ENCODE measurements at places on chromosomes 6 and 20.
A peak's percentile ranks its signal among the peaks of the same experiment; 100 is the strongest.

DNA sequence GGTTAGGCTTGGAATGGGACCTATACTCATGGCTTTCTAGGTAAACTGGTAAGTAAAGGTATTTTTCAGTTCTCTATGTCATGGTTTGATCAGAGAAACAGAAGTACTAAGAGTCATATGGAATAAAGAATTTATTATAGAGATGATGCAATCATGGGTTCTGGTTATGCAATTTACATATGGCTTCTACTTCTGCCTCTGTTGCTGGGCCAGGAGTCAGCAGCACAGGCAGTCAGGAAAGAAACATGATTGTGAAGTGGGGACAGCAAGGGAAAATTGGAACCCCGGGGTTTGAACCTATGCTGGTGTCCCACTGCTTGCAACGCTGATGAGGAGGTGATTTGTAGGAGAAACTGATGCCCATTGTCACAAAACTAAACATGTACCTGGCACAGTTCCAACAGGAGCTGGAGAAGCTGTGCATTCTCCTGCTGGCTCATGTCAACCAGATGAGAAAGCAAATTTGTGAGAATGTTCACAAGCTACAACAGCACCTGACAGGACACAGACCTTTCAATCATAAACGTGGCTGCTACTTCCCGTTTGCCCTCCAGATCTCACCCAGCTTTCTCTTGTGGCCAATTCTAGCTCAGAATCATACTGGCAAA lies 887.1 kb downstream of the TFAP2A start:
- ATAC-seq = no peak

- ATAC-seq = peak; percentile 37
Measured at GRCh38 chr6:11309947-11310665, 77.6 kb upstream of the NEDD9 start.

DNA sequence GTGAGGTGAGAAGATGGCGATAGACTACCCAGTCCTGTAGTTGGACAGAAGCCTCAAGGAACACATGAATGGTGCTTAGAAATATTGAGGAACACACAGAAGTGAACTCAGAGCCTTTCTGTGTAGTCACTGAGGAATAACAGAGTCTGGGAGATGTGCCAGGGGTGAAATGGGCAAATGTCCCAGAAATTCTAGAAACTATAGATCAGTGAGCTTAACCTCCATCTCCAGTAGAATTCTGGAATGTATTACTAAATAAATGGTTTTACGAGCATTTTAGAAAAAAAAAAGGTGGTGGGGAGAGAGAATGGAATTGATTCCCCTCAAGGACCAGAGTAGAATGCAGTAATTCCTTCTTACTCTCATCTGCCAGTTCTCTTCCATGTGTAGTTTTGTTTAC lies 380.0 kb downstream of the LMBRD1 start:
- no peak for ATAC-seq

DNA sequence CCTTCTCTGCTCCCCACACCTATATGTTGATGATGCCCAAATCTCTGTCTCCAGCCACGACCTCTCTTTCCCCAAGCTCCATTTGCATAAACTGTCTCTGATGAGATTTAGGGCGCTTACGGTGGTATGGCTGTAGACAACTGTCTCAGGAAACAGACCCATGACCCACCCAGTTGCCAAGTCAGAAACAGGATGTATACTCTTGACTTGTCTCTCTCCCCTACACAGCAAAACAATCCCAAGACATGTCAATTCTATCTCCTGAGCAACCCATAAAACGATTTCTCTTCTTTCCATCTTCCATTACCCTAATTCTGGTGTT lies 13.9 kb downstream of the GNL1 start:
- no peak for ATAC-seq

GRCh38 chr6:135938576-135939207 lies 87.2 kb downstream of the PDE7B start:
- peak; percentile 35 for ATAC-seq

DNA sequence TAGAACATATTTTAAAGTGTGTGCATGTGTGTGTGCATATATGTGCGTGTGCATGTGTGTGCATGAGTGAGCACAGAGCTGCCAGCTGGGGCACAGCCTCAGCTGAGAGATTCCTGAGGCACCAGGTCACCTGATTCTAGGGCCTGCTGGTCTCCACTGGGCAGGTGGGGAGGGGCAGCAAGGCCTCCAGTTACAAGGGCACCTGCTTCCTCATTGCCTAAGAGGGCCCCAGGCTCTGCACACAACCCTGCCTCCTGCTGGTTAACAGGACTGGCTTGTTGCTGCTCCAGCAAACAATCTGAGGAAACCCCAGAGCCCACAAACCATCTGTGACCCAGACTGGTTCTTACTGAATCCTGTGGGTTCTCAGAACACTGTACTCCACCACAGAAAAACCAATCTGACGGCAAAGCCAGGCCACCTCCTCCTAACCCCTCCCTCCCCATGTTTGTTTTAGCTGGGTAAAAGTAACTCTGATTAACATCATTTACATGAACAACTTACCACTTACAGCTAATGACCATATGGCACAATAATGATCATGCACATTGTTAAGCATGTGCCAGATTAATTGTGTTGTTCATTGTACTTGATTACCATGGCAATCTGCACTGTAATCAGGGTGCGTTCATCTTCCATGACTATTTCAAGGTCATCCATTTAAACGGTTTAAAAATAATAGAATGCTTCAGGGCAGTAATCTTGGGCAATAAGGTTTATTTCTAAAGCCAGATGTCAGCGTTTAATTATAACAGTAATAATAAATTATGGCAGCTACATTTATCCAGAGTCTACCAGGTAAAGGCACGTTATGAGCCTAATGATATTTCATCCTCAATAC lies 23.1 kb upstream of the UBE2J1 start:
- peak; percentile 34 for ATAC-seq

DNA sequence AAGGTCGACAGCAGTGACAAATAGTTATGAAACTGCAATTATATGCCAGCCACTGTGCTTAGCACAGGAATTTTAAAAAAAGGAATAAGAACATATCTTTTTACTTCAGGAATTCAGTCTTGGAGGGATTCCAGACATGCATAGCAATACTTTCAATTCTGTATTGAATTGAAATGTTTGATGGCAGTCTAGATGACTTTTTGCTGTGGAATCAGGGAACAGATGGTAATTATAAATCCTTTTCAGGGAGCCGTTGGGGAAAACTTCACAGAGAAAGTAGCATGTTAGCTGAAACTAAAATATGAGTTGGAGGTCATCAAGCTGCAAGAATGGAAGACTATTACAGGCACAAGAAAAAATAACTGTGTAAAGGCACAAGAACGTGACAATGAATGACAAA lies 74.8 kb downstream of the IMPG1 start:
- peak; percentile 20 for ATAC-seq

DNA sequence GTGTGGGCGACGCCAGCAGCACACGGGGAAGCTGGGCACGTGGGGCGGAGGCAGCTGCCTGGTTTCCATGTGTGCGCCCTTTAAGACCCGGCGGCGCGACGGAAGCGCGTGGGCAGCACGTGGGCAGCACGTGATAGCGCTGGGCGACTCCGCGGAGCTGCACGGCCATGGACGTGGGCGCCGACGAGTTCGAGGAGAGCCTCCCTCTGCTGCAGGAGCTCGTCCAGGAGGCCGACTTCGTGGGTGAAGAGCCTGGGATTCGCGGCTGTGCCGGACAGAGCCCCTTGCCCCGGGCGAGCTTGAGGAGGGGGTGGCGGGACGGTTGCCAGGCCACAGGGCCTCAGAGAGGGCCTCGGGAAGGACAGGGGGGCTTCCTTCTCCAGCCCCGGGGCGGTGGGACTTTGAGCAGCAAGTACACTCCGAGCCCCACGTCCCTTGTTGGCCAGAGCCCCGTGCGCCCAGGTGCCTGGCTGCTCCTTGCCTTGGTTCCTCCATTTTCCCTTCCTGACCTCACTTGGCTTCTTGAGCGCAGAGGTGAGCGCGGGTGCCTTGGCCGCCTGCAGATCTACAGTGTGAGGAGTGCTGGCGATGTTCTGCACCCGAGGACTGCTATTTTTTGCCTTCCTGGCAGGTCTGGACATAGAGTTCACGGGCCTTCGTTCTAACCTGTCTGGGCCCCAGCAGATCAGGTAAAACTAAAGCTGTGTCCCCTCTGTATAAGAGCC lies at the start of gene PNLDC1:
Gene PNLDC1 (plus strand): TSS at position 136 of the 725 bp plus-strand sequence. CDS start 32 bp downstream, at position 168.
- ATAC-seq = no peak

DNA sequence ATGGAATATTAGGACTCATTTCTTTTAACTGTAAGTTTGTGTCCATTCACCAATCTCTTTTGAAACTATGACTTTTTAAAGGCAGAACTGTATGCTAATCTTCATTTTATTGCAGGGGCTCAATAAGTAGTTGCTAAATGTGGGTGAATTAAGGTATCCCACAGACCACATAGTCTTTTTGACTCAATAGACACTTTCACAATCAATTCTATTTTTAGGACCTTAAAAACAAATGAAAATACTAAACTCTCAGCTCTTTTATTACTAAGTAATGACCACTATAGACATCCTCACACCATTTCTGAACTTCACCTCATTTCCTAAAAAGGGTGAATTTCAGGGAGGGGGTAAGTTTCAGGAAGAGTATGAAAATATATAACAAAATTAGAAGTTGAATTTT lies 106.8 kb upstream of the BEND6 start:
- no peak for ATAC-seq

GRCh38 chr20:41392295-41392694 lies 25.7 kb upstream of the EMILIN3 start:
- ATAC-seq = no peak

GRCh38 chr6:163965426-163966348 lies 551.2 kb downstream of the QKI start:
- ATAC-seq = no peak

DNA sequence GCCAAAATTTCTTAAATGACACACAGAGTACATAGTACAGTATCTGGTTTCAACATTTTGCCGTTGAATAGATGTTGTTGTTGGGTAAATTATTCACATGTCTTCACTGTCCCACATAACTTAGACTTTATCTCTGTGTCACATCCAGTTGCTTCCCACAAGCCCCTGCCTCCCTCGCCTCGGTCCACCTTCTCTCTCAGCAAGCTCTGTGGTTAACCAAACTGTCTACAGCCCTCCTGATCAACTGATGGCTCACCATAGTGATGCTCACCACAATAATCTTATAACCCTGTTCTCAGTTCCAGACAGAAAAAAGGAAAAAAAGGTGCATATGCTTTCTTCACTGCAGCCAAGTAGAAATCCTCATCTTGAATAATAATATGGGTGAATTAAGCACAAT lies 23.0 kb downstream of the IL17F start:
- ATAC-seq = no peak

GRCh38 chr6:96157018-96157565 lies 141.3 kb downstream of the FUT9 start:
- no peak for ATAC-seq

DNA sequence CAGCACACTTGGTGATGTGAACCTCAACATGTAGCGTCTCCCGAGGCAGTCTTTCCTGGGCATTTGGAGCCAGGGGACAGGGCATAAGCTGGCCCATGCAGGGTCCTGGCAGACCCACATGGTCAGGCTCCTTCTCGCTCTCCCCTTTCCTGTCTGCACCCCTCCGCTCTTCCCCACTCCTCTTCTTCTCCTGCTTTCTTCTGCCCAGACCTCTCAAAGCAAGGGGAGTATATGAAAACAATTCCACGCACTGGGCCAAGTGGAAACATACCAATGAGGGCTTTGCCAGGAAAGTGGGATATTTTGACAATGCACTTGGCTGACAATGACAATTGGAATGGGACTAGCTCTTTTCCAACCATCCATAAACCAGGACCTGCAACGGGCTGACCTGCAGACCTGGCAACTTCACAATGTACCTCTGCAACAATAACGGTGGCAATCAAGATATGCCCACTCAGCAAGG lies 58.9 kb upstream of the TRAF3IP2 start:
- ATAC-seq = no peak

Measured in SK-N-SH treated with all-trans-retinoic acid at 6 μM for 48 hours (cell line).